ENCODE measurements at places on chromosomes 7 and 10. TPM values are rescaled to one million over a fixed set of nuclear protein-coding genes. Genes with fewer than 3 reads are reported as not detected.
A peak's percentile ranks its signal among the peaks of the same experiment; 100 is the strongest.

GRCh38 chr10:93080350-93081046 is 6.8 kb downstream of the CYP26A1 start:
- peak; percentile 62 for DNase-seq

GRCh38 chr10:58556516-58557165 is 44.0 kb downstream of the BICC1 start:
- DNase-seq = no peak

DNA sequence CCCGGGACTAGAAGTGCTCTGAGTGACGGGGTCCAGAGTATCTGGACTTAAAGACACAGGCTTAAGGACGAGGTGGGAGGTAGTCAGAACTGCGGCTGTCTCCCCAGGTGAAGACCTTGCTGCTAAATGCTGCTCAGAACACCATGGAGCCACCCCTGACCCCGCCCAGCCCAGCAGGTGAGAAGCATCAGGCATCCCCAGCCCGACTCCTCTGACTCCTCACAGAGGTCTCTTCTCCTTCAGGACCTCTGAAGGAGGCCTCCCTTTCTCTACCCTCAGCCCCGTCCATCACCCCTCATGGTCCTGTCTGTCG is 5.8 kb downstream of the NFKB2 start:
- no peak for DNase-seq

DNA sequence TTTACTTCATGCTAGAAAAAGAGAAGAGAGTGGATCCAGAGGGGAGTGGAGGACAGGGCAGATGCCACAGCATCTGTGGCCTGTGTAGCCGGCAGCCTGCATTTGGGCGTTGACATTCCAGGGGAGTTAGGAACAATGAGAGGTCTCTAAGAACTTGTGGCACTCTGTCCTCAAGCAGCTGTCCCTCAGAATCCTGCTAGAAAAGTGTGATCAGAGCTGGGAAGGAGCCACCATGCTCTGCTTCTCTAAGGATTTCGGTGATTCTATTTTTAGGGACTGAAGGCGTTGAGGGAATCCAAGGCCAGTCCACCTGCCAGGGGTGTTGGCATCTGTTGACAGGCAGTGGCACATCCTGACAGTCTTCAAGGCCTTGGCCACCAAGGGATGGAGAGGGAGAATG is 7.6 kb downstream of the LRIT2 start:
- no peak for DNase-seq

Gene TBRG4
- total RNA-seq = 107 TPM

Gene MYH16
- not detected for total RNA-seq

Gene PLXDC2
- 0.07 TPM for total RNA-seq

Gene PTPRN2
- 0.72 TPM for total RNA-seq

Data from activated T-cell treated with anti-CD3 and anti-CD28 coated beads, Interleukin-2, amount 50 U/mL, for 72 hours (primary cell).